ENCODE measurements at places on chromosomes 4 and X. TPM values are rescaled to one million over a fixed set of nuclear protein-coding genes. Genes with fewer than 3 reads are reported as not detected.
A peak's percentile ranks its signal among the peaks of the same experiment; 100 is the strongest.

NHS gene
- 4.4 TPM for total RNA-seq

GRCh38 chr4:17286752-17287460 lies 225.0 kb downstream of the QDPR start:
- DNase-seq: no peak
- no peaks in the 10 kb centered on the region for H3K36me3 ChIP-seq
- no peak overlapping the region for H3K4me3 ChIP-seq
- peaks cover 2% of the 10 kb centered on the region for H3K27me3 ChIP-seq

AWAT1 gene
- not detected for total RNA-seq

SPACA5 gene
- total RNA-seq: not detected

DNA sequence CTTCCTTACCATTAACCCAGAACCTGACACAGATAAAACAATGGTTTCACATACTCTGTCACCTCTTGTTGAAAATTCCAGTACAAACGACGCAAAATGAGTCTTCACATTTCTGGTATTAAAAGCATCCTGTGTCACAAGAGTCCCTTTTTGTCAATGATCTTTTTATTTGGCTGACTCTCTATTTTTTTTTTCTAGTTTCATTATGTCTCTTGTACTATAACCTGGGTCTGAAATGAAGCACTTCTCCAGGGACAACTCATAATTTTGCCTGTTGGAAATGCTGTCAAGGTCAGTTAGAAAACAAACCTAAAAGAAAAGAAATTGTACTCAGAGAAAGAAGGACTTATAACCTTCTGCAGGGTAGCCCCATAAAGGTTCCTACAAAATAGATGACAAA lies 93.1 kb downstream of the NR3C2 start:
- no peaks in the 10 kb centered on the region for H3K27me3 ChIP-seq
- H3K36me3 ChIP-seq: no peaks in the 10 kb centered on the region
- no peaks in the 10 kb centered on the region for H3K4me1 ChIP-seq
- DNase-seq: no peak

DNA sequence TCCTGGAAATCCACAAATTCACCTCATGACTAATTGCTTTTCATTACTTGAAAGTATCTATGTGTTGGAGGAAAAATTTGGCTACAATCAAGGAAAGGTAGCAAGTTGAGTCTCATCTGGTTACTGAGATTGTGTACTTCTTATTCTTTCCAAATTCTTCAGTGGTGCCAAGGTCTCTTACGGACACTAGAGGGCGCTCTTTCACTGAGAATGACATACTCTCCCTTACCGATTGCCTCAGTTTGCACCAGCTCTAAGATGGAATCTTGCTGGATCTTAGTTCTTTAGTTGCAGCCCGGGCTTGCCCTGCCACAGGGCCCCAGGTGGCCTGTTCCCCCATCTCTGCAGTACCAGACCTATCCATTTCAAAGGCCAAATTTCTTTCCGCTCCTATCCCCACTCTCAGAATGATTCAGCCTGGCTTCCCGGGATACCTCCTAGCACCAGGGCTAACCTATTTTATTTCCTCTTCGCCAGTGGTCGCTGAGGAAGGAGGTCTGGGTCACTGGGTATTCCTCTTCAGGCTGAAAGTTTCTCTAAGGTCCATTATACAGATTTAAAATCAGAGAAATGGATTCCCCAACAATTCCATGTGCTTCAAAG lies 24.6 kb upstream of the GPR50 start:
- H3K4me1 ChIP-seq: peaks cover 8% of the 10 kb centered on the region
- H3K27me3 ChIP-seq: peaks cover 2% of the 10 kb centered on the region
- H3K27ac ChIP-seq: no peak overlapping the region
- H3K4me3 ChIP-seq: no peak overlapping the region
- DNase-seq: peak; percentile 17

DNA sequence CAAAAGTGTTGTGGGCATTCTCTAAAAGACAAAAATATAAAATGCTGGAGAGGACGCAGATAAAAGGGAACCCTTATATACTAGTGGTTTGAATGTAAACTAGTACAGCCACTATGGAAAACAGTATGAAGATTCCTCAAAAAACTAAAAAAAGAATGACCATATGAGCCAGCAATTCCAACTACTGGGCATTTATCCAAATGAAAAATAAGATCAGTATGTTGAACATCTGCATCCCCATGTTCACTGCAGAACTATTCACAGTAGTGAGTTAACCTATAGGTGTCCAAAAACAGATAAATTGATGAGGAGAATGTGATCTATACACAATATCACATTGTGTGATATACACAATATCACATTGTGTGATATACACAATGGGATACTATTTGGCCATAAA lies 1615.3 kb downstream of the PCDH18 start:
- no peaks in the 10 kb centered on the region for H3K4me1 ChIP-seq
- H3K4me3 ChIP-seq: no peak overlapping the region
- H3K27me3 ChIP-seq: no peaks in the 10 kb centered on the region
- no peaks in the 10 kb centered on the region for H3K36me3 ChIP-seq
- DNase-seq: no peak

GRCh38 chr4:99483636-99484035 lies 27.2 kb upstream of the C4orf17 start:
- DNase-seq: no peak
- no peaks in the 10 kb centered on the region for H3K27me3 ChIP-seq
- no peaks in the 10 kb centered on the region for H3K36me3 ChIP-seq
- no peak overlapping the region for H3K27ac ChIP-seq

GRCh38 chr4:84493092-84493850 lies 5.8 kb downstream of the NKX6-1 start:
- H3K4me1 ChIP-seq: peaks cover 10% of the 10 kb centered on the region
- DNase-seq: peak; percentile 9
- H3K36me3 ChIP-seq: no peaks in the 10 kb centered on the region
- H3K27me3 ChIP-seq: peaks cover 53% of the 10 kb centered on the region
- H3K4me3 ChIP-seq: peak overlapping the region; percentile 73
- H3K27ac ChIP-seq: no peak overlapping the region

PRRG3 gene
- total RNA-seq: not detected
